ENCODE measurements at places on chromosomes 16 and 17.

- no peak for DNase-seq
Observed at GRCh38 chr17:6853764-6854442, 22.4 kb upstream of the TEKT1 start.

GRCh38 chr16:24976971-24977677 is 38.0 kb downstream of the ARHGAP17 start:
- no peak for DNase-seq

DNA sequence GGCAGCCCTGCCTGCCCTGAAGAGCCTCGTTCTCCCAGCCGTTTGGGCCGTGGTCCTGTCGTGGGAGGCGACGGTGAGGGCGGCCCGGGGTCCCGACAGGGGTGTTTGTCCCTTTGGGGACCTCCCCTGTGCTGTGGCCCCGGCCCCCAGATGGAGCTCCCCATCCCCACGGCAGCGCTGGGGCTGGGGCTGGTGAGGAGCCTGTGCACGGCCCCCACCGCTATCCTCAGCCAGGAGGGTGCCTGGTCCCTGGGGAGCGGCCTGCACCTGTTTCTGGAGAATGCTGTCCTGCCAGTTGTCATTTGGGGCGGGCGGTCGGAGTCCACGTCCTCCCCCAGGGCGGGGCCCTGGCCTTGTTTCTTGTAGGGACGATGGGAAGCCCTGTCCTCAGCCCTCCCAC is 6.6 kb downstream of the CAPN15 start:
- DNase-seq = no peak

DNA sequence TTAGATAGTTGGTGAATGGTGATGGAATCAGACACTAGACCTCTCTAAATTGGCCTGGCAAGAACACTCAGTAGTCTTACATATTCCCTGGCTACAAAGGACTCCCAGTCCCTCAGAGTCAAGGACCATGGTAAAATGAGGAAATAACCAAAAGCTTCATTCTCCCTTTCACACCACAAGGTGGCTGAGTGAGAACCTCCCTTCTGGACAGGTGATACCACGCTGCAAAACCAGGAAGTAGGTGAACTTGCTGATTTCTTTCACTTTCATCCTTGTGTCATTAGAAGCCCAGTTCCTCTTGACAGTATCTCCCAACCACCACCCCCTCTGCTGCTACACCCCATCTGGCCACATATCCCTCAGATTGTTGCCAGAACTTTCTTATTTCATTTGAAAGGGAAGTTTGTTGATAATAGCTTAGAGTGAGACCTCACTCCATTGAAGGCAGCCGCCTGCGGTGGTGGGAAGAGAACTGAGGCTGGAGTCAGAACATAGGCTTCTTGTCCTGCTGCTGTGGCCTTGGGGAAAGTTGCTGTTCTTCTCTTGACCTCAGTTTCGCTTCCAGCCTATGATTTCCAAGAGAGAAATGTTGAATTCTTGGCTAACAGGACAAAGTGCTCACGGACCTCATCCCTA is 290.6 kb upstream of the CCL2 start:
- DNase-seq = no peak

- no peak for DNase-seq
Observed at GRCh38 chr16:1908184-1908583, 10.0 kb downstream of the HS3ST6 start.

- DNase-seq = no peak
Observed at GRCh38 chr16:68972013-68972412, 128.7 kb downstream of the TANGO6 start.

GRCh38 chr17:74690409-74690825 is 22.3 kb downstream of the CD300LF start:
- DNase-seq = no peak

DNA sequence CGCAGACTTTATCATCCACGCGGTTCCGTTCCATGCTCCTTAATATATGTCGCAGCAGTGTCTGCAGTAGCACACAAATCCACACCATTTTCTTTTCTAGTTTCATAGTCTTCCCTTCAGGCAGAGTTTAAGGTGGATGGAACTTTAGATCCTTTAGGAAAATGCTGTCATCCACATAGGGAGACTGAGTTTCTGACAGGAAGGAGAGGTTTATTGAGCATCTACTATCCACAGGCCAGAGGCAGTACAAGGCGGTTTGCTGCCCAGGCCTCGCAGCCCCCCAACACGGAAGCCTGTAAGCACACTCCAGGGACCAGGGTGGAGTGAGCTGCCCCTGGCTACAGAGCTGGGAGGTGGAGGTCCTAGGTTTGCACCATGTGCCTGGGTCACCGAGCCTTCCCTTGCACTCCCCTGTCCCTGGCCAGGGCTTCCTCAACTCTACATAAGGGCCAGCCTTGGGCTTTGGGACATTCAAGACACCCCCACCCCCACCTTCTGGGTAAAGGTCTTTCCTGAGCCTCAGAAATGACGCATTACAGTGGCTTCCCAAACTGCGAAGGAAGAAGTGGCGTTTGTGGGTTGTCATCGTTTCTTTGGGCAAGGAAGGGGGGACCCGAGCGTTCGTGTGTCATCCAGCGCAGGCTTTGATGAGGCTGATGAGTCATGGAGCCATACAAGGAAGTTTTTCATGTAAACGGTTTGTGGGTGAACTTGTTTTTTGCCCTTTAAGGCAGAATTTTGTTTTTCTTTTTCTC is 146.5 kb upstream of the PLCG2 start:
- no peak for DNase-seq

DNA sequence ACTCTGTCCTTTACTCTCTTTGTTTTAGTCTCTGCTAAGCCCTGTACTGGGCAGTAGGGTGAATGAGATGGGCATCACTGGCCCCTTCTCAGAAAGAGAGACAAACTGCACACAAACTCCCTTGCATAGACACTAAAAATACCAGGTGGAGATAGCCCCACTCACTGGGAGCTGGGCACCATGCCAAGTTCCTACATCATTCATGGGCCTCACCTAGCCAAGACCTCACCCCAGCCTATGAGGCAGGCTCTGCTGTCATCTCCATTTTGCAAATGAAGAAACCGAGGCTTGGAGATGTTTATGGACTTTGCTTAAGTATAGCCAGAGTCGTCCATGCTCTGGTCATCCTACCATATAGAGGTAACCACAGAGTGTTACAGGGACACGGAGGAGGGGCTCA is 499.8 kb upstream of the CDH11 start:
- no peak for DNase-seq

DNA sequence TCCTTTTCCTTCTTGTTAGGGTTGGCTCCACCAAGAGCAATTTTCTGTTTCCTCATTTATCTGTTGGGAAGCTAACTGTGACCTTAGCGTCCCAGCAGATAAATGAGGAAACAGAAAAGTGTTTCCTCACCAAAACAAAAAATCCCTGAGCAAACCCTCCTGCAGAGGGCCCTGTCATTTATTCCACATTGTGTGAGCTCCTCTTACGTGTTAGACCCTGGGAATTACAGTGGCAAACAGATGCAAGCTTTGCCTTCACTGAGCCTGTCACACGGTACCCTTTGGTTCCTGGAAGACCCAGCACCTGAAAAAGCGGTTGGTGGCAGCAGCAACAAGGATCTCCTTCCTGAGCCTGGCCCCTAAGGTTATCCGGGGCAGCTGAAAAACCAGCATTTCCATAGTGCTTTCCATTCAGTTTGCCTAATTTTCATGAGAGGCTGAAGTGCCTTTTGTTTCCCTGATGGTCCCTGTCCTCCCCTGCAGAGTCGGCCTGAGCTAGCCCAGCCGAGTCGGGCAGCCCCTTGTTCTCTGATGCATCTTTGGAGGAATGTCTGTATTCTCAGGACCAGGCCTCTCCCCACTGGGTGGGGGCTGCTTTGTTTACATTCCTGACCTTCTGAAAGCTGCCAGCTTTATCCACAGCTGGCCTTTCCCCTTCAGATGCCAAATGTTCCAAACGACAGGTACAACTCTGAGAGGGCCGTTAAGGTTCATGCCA is 34.7 kb downstream of the YPEL2 start:
- DNase-seq = no peak

DNA sequence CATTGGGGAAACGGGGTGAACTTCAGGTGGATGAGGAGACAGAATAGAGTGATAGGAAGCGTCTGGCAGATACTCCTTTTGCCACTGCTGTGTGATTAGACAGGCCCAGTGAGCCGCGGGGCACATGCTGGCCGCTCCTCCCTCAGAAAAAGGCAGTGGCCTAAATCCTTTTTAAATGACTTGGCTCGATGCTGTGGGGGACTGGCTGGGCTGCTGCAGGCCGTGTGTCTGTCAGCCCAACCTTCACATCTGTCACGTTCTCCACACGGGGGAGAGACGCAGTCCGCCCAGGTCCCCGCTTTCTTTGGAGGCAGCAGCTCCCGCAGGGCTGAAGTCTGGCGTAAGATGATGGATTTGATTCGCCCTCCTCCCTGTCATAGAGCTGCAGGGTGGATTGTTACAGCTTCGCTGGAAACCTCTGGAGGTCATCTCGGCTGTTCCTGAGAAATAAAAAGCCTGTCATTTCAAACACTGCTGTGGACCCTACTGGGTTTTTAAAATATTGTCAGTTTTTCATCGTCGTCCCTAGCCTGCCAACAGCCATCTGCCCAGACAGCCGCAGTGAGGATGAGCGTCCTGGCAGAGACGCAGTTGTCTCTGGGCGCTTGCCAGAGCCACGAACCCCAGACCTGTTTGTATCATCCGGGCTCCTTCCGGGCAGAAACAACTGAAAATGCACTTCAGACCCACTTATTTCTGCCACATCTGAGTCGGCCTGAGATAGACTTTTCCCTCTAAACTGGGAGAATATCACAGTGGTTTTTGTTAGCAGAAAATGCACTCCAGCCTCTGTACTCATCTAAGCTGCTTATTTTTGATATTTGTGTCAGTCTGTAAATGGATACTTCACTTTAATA is 7.0 kb upstream of the TMEM235 start:
- no peak for DNase-seq

DNA sequence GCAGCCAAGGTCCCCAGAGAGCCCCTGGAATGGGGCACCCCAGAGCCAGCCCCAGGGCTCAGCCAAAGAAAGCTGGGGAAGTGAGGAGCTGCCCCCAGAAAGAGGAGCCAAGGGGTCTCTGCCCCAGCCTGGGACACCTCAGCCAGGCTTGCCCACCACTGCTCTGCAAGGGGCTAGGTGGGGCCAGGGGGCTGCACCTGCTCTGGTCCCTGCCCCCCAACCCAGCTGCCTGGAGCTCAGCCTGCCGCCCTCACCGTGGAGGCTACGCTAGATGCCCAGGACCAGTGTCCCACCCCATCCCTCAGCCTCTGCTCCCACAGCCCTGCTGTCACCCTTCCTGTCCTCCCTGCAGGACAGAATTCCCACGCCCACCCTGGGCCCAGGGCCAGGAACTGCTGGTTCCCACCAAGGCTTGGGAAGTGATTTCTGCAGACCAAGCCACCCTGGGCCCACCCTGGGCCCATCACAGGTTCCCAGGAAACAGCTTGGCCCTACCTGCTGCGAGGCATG is 28.1 kb upstream of the KRT17 start:
- DNase-seq = no peak

GRCh38 chr17:58228679-58229078 is 9.6 kb upstream of the MKS1 start:
- no peak for DNase-seq

DNA sequence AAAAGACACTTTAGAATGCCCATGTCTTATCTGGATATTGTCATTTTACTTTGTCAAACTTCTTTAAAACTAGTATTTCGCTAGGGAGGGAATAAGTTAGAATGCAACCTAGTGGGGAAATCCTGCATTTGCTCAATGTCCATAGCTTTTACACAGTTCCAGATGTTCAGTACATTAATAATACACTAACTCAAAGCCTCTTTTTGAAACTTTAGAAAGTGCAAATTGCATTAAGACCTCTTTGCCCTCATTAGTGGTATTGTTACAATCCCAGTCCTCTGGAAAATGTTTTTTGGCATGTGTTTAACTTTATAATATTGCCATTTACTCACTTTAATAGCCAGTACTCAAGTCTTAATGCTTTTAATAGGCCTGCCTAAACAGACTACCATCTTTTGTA is 106.8 kb downstream of the BRIP1 start:
- DNase-seq = no peak

GRCh38 chr17:59840329-59841090 is 52.2 kb downstream of the TUBD1 start:
- DNase-seq = no peak

DNA sequence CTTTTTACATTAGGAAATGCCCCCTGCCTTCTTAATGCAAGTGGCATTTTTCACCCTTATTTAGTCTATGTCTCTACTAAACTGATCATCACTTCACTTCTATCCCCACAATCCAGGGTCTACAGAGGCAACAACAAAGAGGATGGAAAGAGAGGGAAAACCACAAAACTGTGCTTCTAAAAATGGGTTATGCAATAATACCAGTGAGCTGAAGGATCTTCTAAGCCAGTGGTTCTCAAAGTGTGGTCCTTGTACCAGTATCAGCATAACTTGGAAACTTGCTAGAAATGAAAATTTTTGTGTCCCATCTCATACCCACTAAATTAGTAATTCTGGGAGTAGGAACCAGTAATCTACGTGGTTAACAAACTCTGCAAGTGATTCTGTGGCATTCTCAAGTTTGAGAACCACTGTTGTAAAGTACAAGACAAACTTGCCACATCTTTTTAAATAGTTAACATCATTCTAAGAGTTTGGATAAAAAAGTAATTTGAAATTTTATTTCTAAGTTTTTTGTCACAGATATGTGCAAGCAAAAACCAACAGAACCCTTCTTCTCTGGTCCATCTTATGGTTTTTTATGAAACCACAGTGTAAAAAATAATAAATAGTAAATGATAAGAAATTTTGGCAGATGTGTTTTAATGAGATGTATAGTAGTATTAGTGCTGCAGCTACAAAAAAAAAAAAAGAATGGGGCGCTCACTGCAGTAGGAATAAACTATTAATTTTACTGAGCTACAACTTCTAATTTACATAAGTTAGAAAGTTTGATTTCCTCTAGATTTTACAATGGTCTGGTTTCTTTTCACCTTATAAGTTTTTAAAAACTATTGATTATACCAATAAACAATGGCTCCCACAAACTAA is 16.2 kb downstream of the CDC27 start:
- no peak for DNase-seq

DNA sequence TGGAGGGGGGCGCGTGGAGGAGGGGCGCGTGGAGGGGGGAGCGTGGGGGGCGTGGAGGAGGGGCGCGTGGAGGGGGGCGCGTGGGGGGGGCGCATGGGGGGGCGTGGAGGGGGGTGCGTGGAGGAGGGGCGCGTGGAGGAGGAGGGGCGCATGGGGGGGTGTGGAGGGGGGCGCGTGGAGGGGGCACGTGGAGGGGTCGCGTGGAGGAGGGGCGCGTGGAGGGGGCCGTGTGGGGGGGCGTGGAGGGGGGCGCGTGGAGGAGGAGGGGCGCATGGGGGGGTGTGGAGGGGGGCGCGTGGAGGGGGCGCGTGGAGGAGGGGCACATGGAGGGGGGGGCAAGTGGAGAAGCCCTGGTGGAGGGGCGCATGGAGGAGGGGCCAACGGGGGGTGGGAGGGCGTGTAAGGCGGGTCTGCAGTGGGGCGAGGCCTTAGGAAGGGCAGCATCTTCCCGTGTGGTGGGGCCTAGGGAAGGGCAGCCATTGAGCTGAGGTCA is 7.3 kb downstream of the MSLN start:
- DNase-seq = no peak

DNA sequence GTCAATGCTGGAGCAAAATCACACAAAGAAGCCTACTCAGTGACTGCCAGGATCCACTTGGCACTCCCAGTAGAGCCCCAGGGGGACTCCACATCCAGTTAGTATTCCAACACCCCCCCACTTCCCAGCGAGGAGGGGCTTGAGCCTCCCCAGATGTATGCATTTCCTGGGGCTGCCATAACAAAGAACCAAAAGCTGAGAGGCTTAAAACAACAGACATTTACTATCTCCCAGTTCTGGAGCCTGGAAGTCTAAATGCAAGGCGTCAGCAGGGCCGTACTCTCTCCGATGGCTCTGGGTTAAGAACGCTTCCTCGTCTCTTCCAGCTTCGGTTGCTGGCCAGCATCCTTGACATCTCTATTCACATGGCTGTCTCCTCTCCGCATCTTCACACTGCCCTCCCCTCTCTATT is 23.0 kb upstream of the GNA13 start:
- DNase-seq = no peak

GRCh38 chr16:81195885-81196534 is 42.5 kb upstream of the BCO1 start:
- DNase-seq = no peak

Measured in epithelial cell of proximal tubule (primary cell).